ENCODE measurements at places on chromosomes 11 and 22. TPM values are rescaled to one million over a fixed set of nuclear protein-coding genes. Genes with fewer than 3 reads are reported as not detected.

DNA sequence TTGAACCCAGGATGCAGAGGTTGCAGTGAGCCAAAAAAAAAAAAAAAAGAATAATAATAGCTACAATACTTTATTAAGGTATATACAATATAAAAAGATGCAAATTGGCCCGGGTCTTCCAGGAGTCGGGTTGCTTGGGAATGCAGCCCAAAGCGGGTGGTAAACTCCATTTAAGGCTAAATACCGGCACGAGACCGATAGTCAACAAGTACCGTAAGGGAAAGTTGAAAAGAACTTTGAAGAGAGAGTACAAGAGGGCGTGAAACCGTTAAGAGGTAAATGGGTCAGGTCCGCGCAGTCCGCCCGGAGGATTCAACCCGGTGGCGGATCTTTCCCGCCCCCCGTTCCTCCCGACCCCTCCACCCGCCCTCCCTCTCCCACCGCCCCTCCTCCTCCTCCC, 143.3 kb downstream of the DLG2 start:
- no peak for DNase-seq

- DNase-seq, result no peak
These were observed 2.8 kb upstream of the KDELR3 start for GRCh38 chr22:38464992-38465672.

- DNase-seq, result no peak
These were observed 196.9 kb downstream of the MSANTD4 start for GRCh38 chr11:105825141-105825540.

DNA sequence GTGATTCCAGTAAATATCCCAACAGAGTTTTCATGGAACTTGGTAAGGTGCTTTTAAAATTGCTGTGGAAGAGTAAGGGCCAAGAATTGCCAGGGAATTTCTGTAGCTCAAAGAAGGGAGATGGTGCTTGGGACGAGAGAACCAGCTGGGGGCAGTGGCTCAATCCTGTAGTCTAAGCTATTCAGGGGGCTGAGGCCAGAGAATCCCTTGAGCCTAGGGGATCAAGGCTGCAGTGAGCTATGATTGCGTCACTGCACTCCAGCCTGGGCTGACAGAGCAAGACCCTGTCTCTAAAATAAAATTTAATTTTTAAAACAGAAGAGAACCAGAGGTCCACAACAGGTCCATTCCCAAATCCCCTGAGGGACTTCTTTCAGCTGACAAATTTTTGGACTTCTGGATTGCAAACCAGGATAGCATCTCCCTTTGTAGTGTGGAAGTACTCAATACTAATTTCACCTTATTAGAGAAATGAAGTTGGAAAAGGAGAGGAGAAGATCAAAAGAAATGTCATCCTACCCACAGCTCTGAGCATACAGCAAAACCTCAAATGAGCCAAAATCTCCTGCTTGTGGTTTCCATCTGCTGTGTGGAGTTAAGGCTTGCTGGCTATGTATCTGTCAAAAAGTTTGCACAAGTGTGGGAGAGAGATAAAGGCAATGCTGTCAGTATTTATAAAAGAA, 59.2 kb upstream of the CLPB start:
- no peak for DNase-seq

DNA sequence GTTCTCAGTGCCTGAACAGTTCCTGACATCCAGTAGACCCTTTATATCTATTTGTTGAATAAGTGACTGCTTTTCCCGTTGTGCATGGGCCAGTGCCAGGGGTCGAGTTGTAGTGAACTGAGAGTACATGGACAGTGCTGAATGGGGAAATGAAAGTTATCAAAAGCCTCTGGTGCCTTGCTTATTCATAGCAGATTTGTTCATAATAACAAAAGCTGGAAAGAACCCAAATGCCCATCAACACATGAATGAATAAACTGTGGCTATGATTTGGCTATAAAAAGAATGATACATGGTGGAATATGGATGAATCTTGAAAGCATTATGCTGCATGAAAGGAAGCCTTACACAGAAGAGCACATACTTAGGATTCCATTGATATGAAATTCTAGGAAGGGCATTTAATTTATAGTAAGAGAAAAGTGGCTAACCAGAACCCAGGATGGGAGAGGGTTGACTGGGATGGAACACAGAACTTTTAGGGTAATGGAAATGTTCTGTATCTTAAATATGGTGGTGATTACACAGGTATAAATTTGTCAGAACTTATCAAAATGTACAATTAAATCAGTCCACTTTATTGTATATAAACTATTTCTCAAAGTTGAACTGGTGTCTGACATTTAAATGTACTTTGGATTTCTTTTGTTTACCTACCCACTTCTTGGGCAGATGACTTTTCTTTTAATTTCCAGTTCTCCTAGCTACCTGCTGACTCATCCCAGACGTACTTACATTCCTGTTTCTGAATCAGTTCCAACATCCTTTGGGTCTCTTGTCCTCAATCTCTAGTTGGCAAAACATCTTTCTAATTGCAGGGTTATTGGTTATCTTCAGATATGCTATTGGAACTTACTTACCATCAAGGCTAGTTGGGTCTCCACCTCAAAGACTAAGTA, 42.8 kb downstream of the PACS1 start:
- no peak for DNase-seq

- DNase-seq, result no peak
These were observed 1.6 kb downstream of the C1QTNF6 start for GRCh38 chr22:37186228-37186996.

GRCh38 chr11:125114518-125114917, 3.1 kb upstream of the TMEM218 start:
- no peak for DNase-seq

DNA sequence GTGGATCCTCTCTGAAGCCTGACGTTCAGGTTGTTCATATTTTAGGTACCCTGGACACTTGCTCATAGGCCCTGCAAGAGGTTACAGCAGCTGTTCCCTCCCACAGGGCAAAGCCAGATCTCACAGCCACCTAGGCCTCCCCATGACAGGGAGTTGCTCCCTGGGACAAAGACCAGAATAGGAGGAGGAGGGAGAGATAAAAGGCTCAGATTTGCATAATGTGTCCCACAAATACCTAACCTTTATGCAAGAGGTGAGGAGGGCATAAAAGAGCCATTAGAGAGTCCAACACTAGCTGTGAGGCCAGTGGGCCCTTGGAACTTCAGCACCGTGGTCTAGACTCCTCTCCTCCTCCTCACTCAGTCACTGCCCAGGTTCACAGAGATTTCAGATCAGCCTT, 33.8 kb downstream of the ZNF280B start:
- DNase-seq, result no peak

DNA sequence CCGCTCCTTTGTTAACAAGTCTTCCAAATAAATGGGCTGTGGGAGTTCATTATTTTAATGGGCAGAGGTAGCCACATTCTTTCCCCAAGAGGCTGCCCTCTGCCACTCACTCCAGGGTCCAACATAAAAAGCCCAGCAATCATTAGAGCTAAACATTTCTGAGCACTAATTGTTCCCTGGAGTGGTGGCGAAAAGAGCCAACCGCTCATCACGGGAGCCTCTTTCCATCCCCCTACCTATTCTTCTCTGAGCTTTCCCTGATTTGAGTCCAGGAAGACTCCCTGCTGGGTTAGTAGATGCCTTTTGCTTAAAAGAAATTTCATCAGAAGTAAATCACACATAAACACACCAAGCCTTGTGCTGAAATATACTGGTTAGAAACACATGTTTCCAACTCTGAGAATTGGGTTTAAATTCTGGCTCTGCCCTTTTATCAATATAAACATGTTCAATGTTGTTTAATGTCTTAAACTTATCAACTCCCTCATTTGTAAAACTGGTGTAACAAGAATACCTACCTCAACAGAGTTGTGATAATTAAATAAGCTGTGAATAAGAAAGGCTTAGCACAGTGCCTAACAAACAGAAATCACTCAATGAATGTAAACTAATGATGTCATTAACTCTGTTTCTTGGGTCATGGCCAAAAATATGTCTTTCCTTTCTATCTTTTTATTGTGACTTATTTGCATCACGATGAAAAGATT, at the start of gene OR5A2:
OR5A2 (minus strand) TSS at position 53 of the 707 bp plus-strand sequence. CDS start 3,460 bp downstream, outside the sequence.
- no peak for DNase-seq

GRCh38 chr22:45088576-45088975, 75.1 kb upstream of the NUP50 start:
- no peak for DNase-seq

LYVE1 gene
- total RNA-seq, result not detected

OSBP2 gene
- total RNA-seq, result 1.7 TPM

PKDREJ gene
- not detected for total RNA-seq

HEPN1 gene
- total RNA-seq, result not detected

KCNJ1 gene
- total RNA-seq, result not detected

Measured in epithelial cell of proximal tubule (primary cell).